Activated CD4-positive, alpha-beta T cell treated with anti-CD3 and anti-CD28 coated beads, Interleukin-2, amount 50 U/mL, for 4 hours (primary cell): ENCODE measurements at places on chromosomes 13 and 19.
A peak's percentile ranks its signal among the peaks of the same experiment; 100 is the strongest.

DNA sequence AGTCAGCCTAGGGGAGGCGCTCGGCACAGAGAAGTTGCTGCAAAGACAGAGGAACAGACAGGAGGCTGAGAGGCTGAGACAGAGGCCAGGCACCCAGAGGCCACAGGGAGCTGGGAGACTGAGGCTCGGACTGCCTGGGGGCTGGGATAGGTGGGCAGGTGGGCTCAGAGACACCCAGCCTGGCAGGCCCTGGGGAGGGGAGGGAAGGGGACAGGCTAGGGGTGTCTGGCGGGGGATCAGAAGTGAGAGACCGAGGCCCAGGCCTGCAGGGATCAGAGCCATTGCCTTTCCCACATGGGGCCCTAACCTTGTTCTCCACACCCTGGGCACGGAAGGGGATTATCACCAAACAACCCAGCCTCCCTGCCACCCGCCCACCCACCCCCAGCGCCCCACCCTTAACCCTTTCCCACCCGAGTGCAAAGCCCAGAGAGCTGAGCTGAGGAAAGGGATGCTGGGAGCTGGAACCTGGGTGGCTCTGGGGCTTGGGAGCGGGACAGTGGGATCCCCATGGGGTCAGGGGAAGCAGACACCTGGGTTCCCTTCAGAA is 1.3 kb downstream of the NTN5 start:
- DNase-seq = no peak

- DNase-seq = no peak
These were observed 6.7 kb downstream of the TEX29 start for GRCh38 chr13:111326981-111327642.

DNA sequence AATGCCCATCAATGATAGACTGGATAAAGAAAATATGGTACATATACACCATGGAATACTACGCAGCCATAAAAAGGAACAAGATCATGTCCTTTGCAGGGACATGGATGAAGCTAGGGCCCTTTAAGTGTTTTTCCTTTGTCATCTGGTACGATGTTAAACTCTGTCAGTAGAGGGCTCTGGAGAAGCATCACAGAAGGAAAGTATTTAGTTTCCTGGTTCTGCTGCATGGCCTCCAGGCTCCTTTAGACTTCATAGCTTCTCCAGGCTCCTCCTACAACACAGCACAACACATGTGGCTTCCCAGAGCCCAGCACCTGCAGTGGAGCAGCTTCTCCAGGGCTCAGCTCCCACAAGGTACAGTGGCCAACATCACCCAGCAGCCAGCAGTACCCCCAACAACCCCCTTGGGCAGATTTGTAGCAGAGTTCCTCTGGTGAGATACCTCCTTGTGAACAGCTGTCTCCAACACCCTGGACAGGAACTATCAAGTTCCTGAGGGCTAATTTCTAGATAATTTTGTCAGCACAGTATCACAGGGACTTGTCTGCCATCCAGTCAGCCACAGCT is 63.4 kb downstream of the KCTD12 start:
- DNase-seq = no peak

GRCh38 chr13:40780822-40781401 is 8.5 kb upstream of the SLC25A15 start:
- no peak for DNase-seq

- DNase-seq = no peak
These were observed 490.0 kb upstream of the SGCG start for GRCh38 chr13:22690756-22691155.

DNA sequence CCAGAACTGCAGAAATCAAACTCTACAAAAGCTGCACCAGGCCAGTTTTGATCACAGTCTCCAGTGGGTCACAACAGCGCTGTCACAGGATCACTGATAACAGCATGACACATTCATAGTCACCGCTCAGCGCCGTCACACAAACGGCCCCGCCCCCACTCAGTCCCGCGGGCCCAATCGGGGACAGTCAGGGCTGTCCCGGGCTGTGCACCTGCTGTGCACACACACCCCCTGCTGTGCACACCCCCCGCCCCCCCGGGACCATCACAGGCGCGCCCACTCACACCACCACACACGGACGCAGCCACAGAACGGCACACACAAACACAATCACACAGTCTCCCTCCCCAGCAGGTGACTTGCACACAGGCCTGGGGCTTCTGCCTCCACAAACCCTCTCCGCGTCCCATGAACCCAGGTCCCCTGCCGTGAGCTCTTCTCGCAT is 435 bp upstream of the ZNF382 start:
- peak; percentile 88 for DNase-seq

- no peak for DNase-seq
These were observed 63.1 kb upstream of the RANBP3 start for GRCh38 chr19:6041071-6041470.

- DNase-seq = peak; percentile 36
These were observed 33.8 kb downstream of the COL4A2 start for GRCh38 chr13:110340812-110341444.

GRCh38 chr13:113489549-113490495 is 689 bp downstream of the DCUN1D2 start:
- peak; percentile 21 for DNase-seq

DNA sequence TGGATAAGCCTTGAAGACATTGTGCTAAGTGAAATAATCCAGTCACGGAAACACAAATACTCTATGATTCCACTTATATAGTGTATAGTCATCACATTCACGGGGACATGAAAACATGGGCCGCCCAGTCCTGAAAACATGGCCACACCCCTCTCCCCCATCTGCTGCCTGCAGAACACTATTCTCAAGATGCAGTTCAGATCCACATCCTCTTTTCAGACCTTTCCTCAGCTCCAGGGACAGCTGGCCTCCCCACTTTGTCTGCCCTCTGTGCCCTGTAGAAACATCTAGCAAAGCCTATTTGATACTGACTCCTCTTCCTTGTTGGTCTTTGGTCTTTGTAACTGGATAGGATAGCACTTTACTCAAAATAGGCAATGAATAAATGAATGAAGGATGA is 8.3 kb downstream of the RFX2 start:
- DNase-seq = no peak

DNA sequence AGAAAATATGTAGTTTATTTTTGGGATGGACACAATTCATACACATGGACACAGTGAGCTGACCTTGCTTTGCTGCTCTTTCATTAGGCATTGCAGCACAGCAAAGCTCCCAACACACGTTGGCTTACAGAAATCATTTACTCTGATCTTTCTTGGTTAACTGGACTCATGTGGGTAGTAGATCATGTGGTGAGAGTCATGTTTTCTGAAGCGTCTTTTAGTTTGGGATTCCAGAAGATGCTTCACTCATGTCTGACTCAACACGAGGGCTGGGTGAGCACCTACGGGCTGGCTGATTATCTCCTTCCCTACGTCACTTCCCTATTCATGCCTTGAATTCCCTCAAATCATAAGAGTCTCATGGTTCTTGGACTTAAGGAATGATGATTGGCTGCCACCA is 12.1 kb upstream of the LGALS16 start:
- no peak for DNase-seq

DNA sequence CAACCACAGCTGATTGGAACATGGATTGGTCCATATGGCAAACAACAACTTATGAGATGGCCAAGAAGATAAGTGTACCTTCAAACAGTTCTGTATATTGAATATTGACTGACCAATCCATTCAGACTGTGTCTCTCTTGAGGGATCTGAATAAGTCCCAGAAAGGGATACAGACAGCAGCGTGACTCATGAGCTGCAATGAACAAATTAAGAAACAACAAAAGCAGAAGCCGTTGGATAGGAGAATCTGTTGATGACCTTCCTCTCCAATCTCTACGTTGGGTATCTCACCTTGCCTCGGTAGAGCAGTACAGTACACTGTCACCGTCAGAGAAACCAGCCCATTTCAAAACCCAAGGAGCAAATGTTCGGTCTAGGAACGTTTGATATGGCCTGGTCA is 21.3 kb downstream of the MBD3L2B start:
- no peak for DNase-seq
